ENCODE measurements at places on chromosomes 12 and 14.

DNA sequence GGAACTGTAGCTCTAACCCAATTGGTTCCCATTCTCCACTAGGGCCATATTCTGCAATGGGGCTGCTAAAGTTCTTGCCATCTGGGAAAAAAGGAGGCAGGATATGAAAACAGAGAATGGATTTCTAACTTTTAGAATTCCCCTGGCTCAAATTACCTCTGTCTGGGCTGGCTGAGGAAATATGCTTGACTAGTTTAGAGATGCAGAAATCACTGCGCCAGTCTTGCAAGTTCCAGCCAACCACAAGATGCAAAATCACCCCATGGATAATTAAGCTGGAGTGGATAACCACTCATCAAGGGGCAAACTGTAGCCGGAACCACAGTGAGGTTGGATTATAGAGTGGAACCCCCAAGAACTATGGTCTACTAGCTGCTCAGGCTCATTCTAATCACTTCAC, 126.3 kb downstream of the RALGAPA1 start:
- no peak for DNase-seq

GRCh38 chr12:22856178-22856577, 231.2 kb downstream of the ETNK1 start:
- no peak for DNase-seq

- no peak for DNase-seq
Observed at GRCh38 chr12:23640754-23641153, 308.7 kb downstream of the SOX5 start.

DNA sequence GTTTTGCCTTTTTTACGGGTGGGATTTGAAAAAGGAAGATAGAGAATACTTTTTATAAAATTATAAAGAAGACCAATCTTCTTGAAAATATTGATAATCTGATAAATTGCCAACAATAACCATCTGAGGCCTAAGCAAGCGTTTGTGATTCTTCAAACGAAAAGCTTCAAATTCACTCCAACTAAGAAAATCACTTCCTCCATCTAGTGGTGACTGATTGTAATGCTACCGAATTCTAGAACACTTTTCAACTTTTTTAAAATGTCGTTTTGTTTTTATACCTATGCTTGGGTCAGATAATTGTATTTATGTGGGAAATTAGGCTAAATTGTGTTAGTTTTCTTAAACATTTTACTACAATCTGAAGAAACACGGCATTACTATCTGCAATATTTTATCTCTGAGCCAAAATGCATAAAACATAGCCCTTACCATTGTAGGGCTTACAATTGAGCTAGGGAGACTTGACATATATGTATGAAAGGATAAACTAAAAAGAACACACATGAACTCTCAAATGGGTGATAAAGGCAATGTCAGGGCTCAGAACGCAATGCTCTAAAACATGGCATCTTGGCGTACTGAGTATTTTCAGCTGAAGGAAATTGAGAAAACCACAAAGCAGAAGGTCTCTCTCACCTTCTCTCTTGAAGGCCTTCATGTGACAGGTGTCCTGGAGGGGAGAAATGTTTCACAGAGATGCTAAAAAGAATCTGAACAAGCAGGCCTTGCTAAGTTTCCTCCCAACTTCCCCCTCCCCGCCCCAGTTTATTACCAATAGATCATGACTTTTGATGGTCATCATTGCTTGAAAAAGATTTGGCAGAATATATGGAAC, 36.8 kb upstream of the G2E3 start:
- no peak for DNase-seq

GRCh38 chr12:25332143-25332542, 81.4 kb upstream of the KRAS start:
- no peak for DNase-seq

Data from stimulated activated CD4-positive, alpha-beta T cell treated with anti-CD3 and anti-CD28 coated beads, TNF-alpha, amount 100 ng/mL, for 1 hour (primary cell).